Daoy (cell line): ENCODE measurements at places on chromosomes 13 and 19.

DNA sequence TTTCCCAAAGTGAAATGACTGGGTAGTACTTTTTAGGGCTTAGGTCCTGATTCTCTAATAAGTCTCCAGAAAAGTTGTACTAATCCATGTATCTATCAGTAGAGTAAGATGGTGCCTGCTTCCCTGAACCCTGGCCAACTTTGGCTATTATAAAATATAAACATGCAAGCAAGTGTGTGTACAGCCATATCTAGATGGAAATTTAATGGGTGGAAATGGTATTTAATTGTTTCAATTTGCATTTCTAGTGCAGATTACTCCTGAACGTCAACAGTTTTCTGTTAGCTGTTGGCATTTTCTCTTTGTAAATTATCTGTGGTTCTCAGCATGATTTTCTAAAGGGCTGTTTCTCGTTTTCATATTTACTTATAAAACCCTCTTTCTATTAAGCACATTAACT lies 187.1 kb upstream of the RNF113B start:
- no peak for DNase-seq

DNA sequence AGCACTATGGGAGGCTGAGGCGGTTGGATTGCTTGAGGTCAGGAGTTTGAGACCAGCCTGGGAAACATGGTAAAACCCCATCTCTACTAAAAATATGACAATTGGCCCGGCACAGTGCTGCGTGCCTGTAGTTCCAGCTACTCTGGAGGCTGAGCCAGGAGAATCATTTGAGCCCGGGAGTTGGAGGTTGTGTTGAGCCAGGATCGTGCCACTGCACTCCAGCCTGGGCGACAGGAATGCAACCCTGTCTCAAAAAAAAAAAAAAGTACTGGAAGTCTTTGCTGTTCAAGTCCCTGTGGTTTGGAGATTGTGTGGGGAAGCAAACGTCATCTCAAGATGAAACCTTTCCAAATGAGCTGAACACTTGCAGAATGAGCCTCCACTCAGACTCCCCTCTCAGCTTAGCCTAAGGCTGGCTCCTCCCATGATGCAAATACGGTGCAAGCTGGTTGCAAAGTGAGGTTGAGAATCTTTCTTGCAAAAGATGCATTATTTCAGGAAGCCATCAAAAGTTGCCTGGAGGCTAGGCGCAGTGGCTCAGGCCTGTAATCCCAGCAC lies 46.2 kb downstream of the MYO9B start:
- DNase-seq = peak; percentile 22

GRCh38 chr13:112977525-112977924 lies 8.5 kb downstream of the MCF2L start:
- no peak for DNase-seq

DNA sequence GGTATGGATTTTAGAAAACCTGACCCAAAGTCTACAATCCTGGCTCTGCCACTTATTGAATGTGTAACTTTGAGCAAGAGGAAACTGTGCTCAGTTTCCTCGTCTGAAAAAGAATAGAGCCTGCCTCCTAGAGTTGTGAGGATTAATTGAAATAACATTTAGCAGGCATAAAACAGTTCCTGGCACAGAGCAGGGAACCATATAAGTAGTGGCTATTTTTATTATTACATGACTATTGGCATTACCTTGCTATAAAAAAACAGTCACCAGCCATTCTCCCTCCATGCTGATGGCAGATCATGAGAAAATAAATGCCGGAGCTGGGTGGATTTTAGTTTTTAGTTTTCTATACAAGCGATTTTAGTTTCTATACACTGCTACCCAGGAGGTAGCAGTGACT lies 5.8 kb downstream of the DOCK9 start:
- DNase-seq = no peak

DNA sequence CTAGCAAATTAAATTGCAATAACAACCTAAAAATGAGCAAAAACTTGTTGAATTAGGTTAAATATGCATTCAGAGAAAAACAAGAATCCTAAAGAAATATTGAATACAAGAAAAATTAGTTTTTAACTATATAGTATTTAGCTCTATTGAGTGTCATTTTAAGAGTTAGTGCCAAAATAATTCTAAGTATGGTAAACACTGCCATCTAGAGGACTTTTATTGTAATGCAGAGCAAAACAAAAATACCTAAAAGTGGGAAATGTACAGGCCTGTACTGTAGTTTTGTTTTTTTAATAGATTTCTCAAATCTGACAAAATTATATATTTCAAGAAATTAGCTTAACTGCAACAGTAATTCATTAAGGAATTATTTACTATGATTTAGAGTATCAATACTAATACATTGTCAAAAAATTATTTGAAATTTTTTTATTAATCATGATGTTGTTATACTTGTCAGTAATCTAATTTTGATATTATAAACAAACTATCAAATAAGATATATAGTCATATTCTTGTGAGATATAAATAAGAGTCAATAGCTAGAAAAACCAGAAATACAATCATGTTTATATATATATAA lies 8.2 kb upstream of the PCDH9 start:
- DNase-seq = no peak

DNA sequence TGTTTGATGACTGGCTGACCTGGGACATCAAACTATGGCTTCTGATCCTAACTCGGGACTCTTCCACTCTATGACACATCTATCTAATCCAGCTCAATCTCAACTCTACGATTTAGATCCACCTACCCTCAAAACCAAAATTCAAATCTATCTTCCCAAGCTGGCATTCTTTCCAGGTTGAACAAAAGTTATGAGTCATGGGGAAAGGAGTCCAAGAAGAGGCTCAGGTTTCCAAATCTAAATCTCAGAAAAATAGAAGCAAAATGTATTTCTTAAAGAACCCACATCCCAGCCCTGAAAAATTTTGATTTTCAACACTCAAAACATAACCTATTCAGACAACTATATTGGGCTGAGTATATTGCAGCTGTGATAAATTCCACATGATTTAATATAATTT lies 143.9 kb upstream of the IPO5 start:
- no peak for DNase-seq

DNA sequence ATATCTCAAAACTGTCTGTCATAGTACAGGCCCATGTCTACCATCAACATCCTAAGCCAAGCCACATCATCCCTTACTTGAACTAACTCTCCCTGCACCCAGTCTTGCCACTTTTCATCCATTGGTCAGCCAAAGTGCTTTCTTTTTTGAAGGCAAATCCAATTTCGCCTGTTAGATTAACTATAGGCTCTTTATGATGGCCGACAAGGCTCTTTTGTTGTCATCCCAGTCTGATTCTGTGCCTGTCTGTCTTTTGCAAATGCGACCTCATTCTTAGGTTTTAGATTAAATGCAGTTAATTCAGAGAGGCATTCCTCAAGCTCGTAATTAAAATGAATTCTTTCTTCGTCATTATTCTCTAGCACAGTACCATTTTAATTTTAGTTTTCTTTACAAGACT lies 148.3 kb downstream of the HS6ST3 start:
- no peak for DNase-seq

- peak; percentile 87 for DNase-seq
Measured at GRCh38 chr13:39876258-39876657, 220.8 kb downstream of the COG6 start.

DNA sequence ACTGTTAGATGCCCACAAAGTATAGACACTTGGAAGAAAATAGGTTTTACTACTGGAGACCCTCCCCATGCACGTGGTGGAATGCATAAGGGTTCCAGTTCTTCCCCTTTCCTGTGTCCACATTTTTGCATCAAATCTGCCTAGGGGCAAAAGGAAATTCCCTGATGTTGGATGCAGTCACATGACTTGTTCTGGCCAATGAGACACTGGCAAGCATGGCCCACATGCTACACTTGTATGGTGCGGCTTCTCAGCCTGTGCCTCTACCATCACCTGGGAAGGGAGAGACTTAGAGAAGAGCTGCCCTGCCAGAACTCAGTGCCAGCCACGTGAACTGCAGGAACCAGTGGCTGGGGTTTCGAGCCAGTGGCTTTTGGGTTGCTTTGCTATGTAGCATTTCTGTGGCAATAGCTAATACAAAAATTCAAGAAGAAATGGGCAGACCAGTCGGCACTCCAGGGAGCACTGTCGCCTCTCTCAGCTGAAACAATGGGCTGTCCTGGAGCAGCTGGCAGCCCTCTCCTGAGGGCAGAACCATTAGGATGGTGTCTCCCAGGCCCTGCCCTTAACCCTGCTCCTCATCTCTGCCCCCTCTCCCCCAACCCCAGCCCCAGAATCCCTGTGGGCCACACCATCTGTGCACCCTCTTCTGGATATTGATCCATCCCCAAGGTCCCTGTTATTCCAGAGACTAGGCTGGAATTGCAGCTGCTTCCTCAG lies 634.0 kb downstream of the UQCRFS1 start:
- DNase-seq = peak; percentile 12

DNA sequence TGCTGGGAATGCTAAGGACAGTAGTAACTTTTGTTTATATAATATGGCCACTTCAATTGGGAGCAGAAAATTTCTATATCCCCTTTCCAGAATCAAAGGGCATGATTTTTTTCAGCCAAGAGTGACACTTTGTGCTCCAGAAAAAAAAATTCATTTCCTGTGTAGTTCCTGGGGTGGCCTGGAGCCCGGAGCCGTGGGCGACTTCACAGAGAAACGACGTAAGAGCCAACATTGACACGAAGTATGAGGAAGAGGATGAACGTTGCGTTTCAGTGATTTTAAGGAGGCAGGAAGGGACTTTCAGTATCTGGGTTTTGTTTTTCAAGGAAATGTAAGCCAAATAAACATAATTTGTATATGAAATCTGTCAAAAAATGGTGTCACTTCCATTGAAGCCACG lies 187.6 kb downstream of the STK24 start:
- DNase-seq = no peak

GRCh38 chr19:50025794-50026549 lies at the start of gene ZNF473:
Gene ZNF473, plus strand, starts transcription at chr19:50026005. Its CDS starts 5,078 bp downstream, at chr19:50031083.
- peak; percentile 96 for DNase-seq

DNA sequence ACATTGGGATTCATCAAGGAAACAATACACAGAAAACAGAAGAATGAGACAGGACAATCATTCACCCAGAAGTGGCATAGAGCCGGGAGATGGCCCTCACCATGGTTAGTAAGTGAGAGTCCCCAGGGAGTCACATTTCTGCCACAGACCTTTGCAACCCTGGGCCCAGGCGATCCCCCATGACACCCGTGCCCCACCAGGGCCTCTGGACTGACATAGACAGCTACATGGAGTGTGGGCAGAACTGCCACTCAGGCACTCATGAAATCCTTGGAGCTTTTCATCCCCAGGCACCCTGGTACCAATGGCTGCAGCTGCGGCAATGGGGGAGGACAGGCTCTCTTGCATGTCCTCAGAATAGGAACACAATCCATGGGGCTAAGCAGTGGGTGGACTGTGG lies 174.5 kb upstream of the TRPC4 start:
- no peak for DNase-seq

DNA sequence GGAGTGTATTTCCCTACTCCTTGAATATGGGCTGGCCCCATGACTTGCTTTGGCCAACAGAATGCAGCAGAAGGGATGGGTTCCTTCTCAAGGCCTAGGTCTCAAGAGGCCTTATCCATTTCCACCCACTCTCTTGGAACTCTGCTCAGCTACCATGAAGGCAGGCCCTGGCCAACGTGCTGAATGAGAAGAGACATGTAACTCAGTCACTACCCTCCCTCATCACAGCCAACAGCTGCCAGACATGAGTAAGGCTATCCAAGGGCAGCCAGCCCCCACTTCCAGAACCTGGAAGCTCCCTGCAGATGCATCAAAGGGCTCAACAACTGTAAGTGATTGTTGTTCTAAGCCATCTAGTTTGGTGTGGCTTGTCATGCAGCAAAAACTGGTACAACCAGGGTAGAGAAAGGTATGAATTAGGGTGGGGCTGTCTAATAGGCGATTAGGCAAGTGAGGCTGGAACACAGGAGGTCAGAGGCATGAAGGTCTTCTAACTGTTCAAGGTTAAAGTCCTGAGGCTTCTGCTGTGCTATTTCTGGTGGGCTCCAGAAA lies 1.4 kb upstream of the RASL11A start:
- DNase-seq = no peak

DNA sequence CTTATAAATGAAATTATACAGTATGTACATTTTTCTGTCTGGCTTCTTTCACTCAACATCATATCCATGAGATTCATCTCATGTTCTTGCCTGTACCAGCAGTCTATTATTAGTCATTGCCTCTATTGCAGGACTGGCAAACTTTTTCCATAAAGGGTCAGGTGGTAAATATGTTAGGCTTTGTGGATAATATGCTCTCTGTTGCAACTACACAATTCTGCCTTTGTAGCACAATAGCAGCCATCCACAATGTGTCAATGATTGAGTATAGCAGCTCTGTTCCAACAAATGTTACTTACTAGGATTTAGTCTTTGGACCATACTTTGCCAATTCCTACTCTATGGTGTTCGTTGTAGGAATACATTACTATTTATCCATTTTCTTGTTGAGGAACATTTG lies 304.4 kb downstream of the DCT start:
- DNase-seq = no peak

GRCh38 chr19:31337008-31337914 lies 12.0 kb downstream of the TSHZ3 start:
- no peak for DNase-seq

DNA sequence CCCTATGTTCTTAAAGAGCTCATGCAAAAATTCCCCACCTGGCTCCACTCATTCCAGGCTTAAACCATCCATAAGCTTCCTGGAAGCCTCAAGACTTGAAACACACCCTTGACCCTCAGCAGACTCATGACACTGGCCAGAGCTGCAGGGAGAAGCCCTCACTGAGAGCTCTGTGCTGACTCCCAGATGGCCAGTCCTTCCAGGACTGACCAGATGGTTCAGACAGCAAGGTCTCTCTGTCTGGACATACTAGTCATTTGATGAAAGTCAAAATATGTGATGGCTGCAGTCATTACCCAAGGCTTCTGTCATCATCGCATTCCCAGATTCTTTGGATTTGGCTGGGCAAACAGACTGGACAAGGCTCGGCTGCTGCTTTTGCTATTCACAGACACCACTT lies 397.4 kb downstream of the FOXO1 start:
- DNase-seq = no peak

GRCh38 chr19:11151181-11151580 lies 4.4 kb downstream of the SPC24 start:
- DNase-seq = no peak

- no peak for DNase-seq
Measured at GRCh38 chr19:17158584-17158983, 56.6 kb upstream of the USE1 start.

DNA sequence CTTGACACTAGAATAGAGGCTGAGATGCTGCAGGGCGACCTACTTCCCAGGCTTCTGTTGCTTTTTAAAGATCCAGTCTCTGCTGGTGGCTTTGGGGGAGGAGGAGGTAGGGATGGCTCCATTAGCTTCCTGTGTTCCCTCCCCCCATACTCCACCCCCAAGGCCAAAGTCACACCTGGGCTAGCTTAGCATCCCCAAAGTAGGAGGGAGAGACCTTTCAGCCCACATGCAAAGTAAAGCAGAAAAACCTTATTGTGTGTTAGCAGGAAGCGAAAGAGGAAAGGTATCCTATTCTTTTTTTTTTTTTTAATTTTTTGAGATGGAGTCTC lies 3.2 kb upstream of the TNPO2 start:
- DNase-seq = no peak

DNA sequence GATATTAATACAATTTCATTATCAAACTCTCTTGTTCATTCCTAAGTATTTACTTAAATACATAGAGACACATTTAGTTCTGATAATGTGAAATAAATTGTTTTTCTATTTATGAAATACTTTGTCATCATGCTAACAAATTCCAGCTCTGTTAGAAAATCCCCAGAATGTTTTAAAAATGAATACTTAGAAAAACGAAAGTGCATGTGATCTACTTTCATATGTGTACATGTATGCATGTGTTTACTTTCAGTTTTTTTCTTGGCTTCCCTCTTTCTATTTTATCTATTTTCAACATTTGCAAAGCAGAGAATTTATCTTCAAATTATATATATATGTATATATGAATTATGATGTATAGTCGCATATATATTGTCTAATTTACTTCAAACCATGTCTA lies 1110.0 kb upstream of the PCDH20 start:
- DNase-seq = no peak
